ENCODE measurements at places on chromosomes 4 and X.

GRCh38 chrX:42615161-42615563 is 162.8 kb downstream of the PPP1R2C start:
- DNase-seq: no peak

- DNase-seq: no peak
Measured at GRCh38 chr4:167234316-167234881, at the start of gene SPOCK3. Gene SPOCK3 (minus strand): TSS chr4:167234494.

DNA sequence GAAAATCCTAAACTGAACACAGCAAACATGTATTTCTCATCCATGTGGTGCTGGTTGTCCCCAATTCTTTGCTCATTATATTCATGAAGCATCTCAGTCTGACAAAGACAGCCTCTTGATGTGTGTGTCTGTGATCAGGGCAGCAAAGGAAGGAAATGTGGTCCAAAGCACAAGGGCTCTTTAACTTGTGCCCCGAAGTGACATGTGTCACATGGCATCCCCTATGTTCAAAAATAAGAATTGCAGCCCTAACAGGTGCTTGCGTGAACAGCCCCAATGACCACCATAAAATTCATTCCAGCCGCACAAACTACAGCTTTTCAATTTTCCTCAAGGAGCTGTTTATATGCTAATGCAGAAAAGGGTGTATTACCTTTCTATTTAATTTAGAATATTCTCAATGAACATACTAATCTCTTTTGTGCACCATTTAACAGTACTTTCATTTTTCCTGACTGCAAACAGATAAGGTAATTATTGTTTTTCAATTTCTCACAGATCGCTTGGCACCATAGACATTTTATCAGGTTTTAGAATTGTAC is 231.9 kb upstream of the CTSO start:
- no peak for DNase-seq

GRCh38 chrX:100895365-100896075 is 21.4 kb upstream of the NOX1 start:
- DNase-seq: no peak

DNA sequence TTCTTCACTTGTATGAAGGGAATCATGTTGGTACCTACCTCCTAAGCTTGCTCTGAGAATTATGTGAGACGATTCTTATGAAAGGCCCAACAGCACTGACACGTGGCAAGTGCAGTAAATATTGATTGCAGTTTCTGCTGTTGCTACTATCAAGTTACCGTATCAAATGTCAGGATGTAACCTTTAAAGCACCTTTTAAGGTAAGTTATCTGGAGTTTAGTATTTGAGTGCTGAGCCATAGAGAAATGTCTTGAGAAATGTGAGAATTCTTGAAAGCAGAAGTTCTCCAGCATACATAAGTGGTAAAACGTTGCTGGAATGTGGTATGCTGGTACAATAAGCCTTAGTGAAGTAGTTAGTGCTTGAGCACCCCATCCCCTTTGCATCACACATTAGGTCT is 90.4 kb downstream of the PHOX2B start:
- no peak for DNase-seq

DNA sequence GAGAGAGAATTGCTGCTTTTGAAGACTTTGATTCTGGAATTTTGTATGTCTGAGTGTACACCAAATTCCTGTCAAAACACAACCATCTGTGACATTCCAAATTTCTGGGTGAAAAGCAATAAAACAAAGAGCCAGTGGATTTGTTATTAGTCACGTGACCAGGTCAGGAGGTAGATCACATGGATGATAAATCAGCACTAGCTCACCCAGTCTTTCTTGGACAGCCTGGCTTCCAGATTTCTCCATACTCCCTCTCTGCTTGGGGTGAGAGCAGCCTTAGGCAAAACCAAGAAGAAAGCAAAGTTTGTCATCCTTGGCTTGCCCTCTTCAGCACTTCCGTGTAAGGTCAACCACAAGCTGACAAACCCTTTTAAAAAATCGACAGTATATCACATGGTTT is 194.2 kb downstream of the CLCN4 start:
- no peak for DNase-seq

GRCh38 chr4:26237916-26238315 is 82.9 kb upstream of the RBPJ start:
- DNase-seq: no peak

DNA sequence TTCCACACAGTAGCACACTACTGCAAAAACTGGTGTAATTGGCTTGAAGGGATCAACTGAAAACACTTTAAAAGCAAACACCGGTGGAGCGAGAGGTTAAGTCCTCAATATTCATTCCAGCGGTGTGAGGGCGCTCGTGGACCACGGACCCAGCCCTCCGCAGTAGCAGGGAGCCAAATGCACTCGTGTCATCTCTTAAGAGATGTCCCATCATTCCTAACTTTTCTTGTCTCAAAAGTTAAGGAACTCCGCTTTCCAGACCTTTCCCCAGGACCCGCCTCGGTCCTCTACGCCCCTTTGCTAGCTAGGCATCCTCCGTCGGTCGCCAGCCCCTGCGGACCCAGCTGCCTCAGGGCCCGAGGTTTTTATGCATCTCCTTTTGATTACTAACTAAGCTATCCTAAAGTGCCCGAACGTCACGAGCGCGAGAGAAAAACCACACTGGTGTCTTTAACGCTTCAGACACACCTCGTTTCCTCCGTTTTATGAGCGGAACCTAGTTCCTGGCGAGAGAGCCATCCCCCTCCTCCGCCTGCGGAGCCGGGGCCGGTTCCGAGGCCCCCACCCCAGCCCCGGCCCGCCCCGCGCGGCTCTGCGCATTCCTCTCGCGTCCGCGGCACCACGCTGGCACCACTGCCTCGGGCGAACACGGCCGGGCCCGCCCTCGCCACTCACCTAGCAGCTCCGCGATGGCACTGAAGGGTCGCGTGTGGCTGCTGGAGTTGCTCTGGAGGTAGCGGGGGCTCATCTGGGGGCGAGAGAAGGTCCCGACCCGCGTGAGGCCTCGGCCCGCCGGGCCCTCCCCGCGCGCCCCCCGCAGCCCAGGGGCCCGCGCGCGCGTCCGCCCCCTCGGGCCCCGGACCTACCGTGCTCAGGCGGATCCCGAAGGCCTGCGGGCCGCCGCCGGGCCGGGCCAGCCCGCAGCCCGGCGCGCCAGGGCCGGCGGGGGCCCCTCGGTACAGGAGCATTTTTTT is 723 bp downstream of the MORC4 start:
- DNase-seq: peak; percentile 12

DNA sequence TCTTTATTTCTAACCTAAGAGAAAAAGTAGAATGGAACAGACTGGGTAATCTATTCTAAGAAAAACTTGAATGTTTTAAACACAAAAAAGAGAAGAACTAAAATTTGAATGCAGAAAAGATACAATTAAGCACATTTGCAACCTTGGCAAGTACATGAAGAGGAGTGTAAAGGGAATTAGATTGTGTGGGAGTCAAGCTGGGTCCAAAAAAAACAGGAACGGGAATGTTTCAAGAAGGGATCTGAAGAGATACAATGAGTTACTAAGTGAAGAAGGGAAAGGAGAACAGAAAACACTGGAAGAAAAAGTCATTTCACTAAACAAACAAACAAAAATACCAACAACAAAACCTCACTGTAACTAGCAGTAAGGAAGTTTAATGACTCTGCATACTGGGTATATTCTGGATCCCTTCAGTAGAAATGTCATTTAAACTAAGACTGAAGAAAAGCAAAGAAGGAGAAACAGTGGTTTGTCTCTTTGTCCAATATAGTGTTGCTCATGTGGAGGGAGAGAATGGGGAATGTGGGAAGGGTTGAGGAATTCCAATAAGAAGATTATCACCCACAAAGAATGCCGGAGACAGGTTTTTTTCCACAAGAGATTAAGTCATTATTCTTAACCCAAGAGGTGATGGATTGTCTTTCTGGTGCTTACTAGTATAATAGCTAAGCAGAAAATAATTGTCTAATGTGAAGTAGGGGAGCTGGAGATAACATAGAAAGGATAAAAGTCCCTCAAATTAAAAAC is 50.4 kb upstream of the PTPN13 start:
- DNase-seq: no peak

DNA sequence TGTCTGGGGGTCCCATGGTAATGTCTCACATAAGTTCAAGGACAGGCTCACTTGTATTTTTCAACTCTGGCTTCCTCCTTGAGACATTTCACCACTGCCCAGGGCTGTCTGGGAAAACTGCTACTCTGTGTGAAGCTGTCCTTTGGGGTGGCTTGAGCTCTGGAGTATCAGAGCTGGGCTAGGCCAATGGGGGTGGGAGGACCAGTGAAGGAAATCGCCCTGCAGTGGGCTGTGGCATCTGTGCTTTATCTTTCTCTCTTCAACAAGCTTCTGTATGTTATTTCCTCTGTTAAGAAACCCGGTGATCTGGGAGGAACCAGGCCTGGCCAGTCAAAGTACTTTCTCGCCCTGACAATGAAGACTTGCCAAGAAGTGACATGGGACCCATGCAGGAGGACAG is 87.4 kb downstream of the SMIM20 start:
- no peak for DNase-seq

GRCh38 chr4:138542191-138542776 is 300.1 kb upstream of the SLC7A11 start:
- no peak for DNase-seq

DNA sequence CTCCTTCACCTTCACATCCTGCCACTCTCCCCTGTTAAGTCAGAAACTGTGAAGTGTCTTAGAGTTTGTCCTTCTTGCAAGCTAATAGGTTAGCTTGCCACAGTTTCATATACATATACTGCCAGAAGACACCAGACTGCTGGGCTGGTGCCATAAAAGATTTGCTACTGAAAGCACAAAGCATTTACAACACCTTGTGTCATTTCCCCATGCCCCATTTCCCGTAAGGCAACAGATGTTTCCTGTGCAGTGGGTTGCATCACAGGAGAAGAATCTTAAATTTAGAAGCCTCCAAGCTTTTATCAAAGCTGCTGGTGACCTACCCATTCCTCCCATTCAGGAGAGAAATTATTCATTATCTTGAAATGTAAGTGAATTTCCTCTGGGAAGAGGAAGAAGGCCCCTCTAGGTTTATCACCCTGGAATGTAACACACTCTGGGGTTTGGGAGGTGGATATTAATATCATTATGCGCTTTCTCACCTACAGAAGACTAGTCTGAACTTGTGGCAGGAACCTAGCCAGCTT is 34.5 kb upstream of the RAB33B start:
- DNase-seq: peak; percentile 35

- DNase-seq: no peak
Measured at GRCh38 chr4:83569987-83570386, 34.1 kb downstream of the GPAT3 start.
